A549 treated with CORT108297 at 1 μM for 4 hours (cell line): ENCODE measurements at places on chromosomes 16 and 17. TPM values are rescaled to one million over a fixed set of nuclear protein-coding genes. Genes with fewer than 3 reads are reported as not detected.

Gene SLC5A11
- 0.31 to 0.69 TPM (median 0.46 TPM) in 5 replicates for total RNA-seq

Gene TBC1D3B
- total RNA-seq, result 2.4 to 5.3 TPM (median 2.9 TPM) in 5 replicates

Gene SPNS1
- 51.4 to 83.2 TPM (median 79.1 TPM) in 5 replicates for total RNA-seq

Gene DEXI
- 31.0 to 44.8 TPM (median 43.6 TPM) in 5 replicates for total RNA-seq

Gene RNF151
- total RNA-seq, result 0.10 TPM in 1 of 5 replicates, not detected in the others

Gene MYOCD
- total RNA-seq, result 0.51 to 1.6 TPM (median 1.1 TPM) in 5 replicates

Gene PHKB
- total RNA-seq, result 27.5 to 31.8 TPM (median 29.2 TPM) in 5 replicates

Gene CSH2
- not detected in 5 replicates for total RNA-seq

Gene BRICD5
- 4.2 to 6.5 TPM (median 5.7 TPM) in 5 replicates for total RNA-seq

Gene LITAFD
- total RNA-seq, result not detected in 5 replicates

Gene RBFOX1
- not detected in 5 replicates for total RNA-seq

Gene CMTM1
- 0.63 to 1.7 TPM (median 1.2 TPM) in 5 replicates for total RNA-seq

Gene MRTFB
- total RNA-seq, result 8.6 to 14.1 TPM (median 12.3 TPM) in 5 replicates

Gene NOL3
- total RNA-seq, result 45.8 to 62.3 TPM (median 61.0 TPM) in 5 replicates

Gene FOXL1
- 0.66 to 1.9 TPM (median 1.2 TPM) in 5 replicates for total RNA-seq

Gene NTN1
- total RNA-seq, result 0.38 to 0.61 TPM (median 0.53 TPM) in 5 replicates

Gene ARL5C
- not detected in 5 replicates for total RNA-seq

Gene TEX14
- 0.07 to 0.16 TPM (median 0.15 TPM) in 5 replicates for total RNA-seq

Gene TMEM11
- 53.4 to 76.8 TPM (median 67.3 TPM) in 5 replicates for total RNA-seq

Gene CENPN
- total RNA-seq, result 61.2 to 108 TPM (median 65.8 TPM) in 5 replicates

Gene TGFB1I1
- 35.9 to 63.4 TPM (median 47.8 TPM) in 5 replicates for total RNA-seq

Gene KIF18B
- total RNA-seq, result 26.8 to 41.2 TPM (median 40.1 TPM) in 5 replicates
